ENCODE measurements at places on chromosomes 7 and 10. TPM values are rescaled to one million over a fixed set of nuclear protein-coding genes. Genes with fewer than 3 reads are reported as not detected.

Gene VWDE
- 0.58 TPM for total RNA-seq

Gene MXI1
- total RNA-seq: 6.0 TPM

Gene PSMA2
- total RNA-seq: 198 TPM

Gene TMEM176A
- not detected for total RNA-seq

Gene GIMAP2
- not detected for total RNA-seq

Gene FAM180A
- total RNA-seq: 0.05 TPM

Gene PKD2L1
- not detected for total RNA-seq

Gene CPA5
- not detected for total RNA-seq

Gene FRMD4A
- total RNA-seq: 3.0 TPM

Gene C10orf71
- not detected for total RNA-seq

Gene MMP21
- 0.03 TPM for total RNA-seq

Gene AKR1D1
- total RNA-seq: not detected

Gene DEPP1
- 3.4 TPM for total RNA-seq

Gene RAPGEF5
- total RNA-seq: 0.06 TPM

Gene H2AZ2
- total RNA-seq: 254 TPM
